ENCODE measurements at places on chromosomes 5 and 9.

DNA sequence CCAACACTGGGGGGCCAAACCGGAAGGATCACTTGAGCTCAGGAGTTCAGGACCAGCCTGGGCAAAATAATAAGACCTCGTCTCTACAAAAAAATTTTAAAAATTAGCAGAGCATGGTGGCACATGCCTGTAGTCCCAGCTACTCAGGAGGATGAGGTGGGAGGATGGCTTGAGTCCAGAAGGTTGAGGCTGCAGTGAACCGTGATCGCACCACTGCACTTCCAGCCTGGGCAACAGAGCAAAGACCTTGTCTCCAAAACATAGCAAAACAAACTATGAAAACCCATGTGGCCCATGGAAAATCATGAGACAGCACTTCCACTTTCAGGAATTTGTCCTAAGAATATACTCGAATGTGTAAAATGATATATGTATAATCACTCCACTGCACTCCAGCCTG is 6.1 kb downstream of the SETX start:
- DNase-seq: no peak

DNA sequence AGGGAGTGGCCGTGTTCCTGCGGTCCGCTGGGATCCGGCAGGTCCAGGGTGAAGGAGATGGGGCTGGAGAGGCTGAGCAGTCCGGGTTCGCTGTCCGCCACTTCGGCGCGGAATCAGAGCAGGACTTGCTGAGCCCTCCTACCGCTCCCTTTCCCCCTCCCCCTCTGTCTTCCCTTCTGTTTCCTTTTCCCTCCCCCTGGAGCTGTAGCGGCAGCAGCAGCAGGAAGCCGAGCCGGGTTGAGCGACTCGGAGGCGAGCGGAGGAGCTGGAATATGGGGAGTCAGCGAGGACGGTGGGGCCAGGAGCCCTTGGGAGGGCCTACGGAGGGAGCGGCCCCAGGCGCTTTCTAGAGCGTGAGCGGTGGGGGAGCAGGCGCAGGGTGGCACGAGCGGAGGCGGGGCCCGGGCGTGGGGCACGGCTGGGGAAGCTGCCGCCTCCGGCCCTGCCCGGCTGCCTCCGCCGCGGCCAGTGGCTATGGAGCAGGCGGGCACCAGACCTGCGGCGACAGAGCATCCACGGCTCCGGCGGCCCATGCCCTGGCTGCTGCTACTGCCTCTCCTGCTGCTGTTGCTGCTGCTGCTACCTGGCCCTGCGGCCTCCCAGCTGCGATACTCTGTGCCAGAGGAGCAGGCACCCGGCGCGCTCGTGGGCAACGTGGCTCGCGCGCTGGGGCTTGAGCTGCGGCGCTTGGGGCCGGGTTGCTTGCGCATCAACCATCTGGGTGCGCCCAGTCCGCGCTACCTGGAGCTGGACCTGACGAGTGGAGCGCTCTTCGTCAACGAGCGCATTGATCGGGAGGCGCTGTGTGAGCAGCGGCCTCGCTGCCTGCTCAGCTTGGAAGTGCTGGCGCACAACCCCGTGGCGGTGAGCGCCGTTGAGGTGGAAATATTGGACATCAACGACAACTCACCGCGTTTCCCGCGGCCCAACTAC is at the start of gene PCDHAC2:
Gene PCDHAC2 (plus strand): TSS at position 184 of the 933 bp plus-strand sequence. CDS start 291 bp downstream, at position 475.
- no peak for DNase-seq

GRCh38 chr5:137836298-137836697 is 31.4 kb upstream of the MYOT start:
- no peak for DNase-seq

DNA sequence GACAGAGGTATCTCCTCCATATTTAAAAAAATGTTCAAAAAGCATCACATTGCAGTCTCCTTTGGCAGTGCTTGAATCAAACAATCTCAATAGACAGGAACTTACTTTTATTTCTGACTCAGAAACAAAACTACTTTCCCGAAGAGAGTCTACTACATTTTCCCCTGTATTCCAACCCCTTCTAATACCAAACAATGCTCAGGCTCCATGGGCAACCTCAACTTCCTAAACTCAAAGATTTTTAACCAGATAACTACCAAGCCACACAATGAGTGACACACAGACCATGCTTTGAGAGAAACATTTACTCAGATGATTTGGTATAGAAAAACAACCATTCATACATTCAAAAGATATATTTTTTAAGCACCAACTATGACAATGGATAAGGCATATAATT is 70.5 kb downstream of the APBA1 start:
- DNase-seq: no peak

DNA sequence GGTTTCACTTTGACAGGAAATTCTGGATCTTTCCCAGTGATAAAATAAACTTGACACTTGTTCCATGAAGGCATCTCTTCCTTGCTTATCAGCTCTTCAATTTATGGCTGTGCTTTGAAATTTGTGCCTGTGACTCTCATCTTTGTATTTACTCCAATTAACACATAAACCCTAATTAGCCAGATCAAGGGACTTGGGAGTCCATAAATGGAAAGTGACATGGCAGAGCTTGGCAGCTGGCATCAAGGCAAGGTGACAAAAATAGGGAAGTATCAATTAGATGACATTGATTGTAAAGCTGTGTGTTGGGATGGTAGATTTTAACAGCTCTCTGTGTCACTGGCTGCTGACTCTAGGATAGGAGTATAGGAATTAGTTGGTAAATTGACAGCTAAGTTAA is 133.9 kb downstream of the PBX3 start:
- no peak for DNase-seq

DNA sequence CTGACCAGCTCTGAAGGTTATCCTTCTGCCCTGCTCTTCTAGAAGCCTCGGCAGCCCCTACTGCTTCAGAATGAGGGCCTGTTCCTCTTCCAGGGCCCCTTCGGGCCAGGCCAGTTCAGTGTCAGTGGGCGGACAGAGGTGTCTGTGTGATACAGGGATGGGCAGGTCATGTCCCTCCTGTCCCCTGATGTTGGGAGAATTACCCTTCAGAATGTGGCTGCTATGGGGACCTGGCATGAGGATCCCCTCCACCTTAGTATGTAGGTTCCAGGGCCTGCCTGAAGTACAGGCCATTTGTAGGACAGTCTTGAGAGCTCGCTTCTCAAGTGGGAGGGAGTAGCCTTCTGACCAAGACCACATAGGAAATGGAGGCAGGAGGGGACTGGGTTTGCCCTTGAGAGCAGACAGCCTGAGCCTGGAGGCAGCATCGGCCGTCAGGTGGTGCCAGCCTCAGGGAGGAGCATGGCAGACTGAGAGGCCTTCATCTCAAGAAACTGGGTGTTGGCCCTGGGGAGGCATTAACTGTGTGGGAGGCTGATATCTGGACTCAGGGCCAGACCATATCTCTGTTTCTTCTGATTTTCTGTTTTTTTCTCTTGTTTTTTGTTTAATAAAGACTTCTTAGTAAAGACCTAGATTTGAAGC is 32.0 kb downstream of the ANGPTL2 start:
- DNase-seq: no peak

DNA sequence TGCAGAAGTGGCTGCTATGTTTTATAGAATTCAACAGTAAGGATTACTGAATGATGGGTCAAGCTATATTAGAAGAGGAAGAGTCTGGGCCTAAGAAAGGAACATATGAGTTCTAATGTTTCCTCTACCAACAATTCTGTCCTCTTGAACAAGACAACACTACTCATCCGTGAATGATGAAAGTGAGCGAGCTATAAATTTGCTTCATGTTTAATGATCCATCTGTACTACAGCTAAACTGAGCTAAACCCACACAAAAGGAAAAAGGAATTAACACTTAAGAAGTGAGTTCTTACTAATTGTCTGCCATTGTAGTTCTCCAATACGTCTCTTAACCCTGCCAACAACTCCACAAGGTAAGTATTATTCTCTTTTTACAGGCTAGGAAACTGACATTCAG is 204.4 kb downstream of the GLIS3 start:
- DNase-seq: no peak

DNA sequence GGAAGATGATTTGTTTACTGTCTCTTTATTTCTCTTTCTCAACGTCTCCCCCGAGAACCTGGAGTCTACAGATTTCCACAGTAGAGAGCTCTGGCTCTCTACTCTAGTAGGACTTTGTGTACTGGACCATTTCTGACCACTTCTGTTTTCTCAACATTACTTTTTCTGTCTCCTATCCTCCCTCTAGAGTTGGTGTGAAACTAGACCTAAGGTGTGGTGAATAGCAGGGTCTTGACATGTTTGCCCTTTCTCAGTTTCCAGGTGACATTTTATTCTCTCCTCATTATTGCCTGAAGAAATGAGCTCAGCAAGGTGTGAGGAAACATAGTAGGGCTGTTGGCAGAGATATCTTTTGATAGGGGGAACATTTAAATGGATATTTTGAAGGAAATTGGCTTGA is 62.1 kb upstream of the IL6ST start:
- DNase-seq: no peak

DNA sequence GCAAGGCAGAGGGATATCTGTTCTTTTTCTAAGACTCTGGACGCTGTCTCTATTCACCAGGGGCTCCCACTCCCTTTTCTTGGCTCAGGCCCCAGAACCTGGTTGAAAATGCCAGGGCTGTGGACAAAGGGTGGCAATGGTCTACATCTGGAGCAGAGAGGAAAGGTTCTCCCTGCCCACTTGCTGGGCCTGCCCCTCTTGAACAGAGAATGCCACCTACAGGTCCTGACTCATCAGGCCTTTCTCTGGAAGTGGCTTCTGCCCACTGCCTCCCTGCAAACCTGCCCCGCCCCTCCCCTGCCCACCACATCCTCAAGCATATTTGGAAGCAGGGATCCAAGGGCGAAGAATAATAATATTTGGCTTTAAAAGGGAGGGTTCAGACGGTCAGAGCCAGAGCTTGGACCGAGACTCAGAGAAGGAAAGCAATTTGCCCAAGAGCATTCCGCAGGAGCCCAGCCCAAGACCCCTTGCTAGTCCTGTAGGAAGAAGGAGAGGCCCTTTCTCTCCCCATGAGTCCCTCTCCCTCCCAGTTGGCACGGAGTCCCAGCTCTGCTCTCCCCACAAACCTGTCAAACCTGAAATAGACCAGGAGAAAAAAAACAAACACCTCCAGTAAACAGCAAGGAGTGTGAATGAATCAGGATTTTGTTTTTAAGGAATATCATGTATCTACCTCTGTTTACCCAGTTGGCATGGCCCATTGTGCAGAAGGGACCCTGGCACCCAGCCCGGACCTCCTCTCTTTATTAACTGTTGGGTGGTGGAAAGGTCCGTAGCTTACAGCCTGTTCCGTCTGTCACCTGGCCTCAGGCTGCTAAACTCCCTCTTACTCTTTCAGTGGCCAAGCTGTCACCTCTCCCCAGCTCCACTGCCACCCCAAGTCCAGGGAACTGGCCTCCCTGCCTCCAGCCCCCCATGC is 37.7 kb upstream of the STXBP1 start:
- no peak for DNase-seq

DNA sequence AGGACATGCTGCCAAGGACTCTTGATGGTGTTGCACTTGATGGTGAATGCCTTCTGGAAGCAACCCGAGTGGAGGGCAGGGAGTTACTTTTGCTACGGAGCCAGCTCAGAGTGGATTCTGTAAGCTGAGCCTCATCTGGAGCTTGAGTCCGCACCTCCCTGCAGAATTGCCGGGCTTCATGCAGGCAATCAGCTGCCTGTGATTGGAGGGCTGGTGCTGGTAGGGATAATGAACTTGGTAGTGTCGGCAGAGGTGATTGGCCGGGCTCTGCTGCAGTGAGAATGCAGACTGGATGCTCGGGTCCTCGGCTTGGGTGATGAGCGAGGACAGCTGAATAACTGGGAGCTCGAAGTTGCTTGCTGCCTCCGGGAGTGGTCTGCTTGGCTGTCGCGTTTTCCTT is 23.1 kb downstream of the SLC25A25 start:
- DNase-seq: no peak

Measured in T-helper 1 cell (primary cell).